SK-N-MC (cell line): ENCODE measurements at places on chromosomes 5 and 9.

- DNase-seq, result no peak
These were observed 1052.0 kb downstream of the TAF11L14 start for GRCh38 chr5:18686253-18686652.

DNA sequence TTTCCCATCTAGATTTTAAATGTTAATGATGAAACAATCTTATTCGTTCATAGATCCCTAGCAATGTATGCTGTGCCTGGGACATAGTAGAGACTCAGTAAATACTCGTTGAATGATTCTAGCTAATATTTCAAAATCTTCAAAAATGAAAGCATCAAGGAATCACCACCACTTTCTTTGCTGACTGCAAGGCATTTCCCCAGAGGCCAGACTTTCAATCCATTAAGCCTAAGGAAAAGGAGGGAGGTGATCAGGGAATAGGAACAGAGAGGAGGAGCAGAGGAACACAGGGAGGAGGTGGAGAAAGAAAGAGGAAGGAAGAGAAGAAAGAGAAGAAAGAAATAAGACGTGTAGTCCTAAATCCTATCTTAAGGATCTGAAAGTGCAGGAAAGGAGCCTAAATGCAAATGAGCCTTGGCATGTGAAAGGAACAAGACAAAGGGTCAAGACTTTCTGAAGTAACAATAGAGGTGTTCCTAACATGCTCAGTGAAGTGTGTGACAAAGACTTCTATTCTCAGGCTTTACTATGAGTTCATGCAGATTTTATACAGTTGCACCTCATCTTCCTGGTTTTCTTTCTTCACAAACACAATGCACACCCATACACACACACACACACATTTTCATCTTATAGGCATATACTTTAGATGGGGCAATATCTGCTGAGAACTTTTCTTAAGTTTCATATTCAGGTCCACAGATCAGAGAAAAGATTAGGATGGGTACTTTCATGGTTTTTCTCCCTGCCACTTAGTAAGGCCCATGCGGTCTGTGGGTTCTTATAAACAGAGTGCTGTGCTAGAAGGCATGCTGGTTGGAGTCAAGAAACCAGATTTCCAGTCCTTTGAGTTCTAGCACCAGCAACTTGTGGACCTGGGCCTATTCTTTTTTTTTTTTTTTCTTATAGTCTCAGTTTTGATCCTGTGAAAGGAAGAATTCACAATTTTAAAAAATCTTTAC lies 512.2 kb upstream of the TNC start:
- DNase-seq, result no peak

DNA sequence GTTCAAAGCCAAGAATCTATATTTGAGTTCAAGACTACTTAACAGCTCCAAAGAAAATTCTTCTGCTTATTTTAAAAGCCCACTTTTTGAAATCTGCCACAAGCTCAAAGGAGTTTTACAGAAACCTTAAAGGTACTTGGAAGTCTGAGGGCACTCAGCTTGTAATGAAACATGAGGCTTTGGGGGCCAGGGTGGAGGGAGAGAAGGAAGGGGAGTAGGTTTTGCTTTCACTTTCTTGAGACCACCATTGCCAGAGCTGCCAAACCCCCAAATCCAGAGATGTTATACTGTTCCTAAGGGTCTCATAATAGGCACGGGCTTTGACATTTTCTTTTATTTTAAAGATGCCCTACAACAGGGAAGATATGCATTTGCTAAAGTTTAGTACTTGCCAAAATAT lies 42.6 kb upstream of the TNFAIP8 start:
- DNase-seq, result no peak

DNA sequence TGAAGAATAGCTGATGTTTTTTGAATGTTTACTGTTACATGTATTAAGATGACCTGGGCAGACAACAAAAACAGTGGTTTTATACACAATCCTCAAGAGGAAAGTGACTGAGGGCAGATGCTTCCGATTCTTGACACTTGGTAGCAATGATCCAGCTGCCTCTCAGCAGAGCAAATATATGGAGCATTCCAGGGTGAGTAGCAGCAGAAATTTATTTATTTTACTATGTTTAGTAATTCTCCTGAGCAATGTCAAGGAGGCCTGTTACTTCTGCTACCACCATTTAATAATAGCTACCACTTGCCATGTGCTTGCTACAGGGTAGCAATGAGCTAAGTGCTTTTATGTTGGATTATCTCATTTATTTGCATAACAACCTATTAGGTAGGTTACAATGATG lies 69.1 kb upstream of the NR3C1 start:
- no peak for DNase-seq

DNA sequence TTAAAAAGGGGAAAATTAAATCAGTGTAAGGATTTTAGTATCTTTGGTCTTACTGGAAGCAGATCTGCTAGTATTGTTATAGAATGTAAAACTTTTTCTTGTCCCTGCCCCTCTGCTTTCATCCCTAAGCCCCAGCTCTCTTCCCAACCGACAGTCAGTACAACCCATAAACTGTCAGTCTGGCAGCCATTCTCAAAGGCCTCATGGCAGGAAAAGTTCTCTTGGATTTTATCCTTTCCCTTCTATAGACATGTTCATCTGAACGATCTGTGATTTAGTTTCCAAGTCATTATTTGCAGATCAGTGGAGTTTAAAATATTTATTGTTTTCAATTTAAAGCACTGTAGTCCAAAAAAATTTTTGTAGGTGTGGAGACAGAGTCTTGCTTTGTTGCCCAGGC lies 39.2 kb downstream of the ARRDC3 start:
- no peak for DNase-seq

GRCh38 chr9:101711330-101711941 lies 27.0 kb downstream of the GRIN3A start:
- DNase-seq, result no peak

DNA sequence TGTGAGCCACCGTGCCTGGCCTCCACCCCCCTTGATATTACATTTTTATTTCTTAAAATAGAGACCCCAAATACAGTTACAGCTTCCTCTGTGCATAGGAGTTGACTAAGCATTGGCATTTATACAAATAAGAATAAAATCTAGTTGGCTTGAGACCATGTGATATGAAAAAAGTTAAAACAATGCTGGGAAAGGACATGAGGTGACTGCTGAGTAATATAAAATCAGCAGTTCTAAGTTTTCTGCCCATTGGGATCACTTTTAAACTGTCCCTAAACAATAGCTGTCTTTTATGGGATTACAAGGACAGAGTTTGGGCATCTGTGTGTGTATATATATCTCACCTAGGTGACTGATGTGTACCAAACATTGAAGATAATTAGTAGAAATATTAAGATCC lies 96.6 kb downstream of the UBE2R2 start:
- DNase-seq, result no peak

DNA sequence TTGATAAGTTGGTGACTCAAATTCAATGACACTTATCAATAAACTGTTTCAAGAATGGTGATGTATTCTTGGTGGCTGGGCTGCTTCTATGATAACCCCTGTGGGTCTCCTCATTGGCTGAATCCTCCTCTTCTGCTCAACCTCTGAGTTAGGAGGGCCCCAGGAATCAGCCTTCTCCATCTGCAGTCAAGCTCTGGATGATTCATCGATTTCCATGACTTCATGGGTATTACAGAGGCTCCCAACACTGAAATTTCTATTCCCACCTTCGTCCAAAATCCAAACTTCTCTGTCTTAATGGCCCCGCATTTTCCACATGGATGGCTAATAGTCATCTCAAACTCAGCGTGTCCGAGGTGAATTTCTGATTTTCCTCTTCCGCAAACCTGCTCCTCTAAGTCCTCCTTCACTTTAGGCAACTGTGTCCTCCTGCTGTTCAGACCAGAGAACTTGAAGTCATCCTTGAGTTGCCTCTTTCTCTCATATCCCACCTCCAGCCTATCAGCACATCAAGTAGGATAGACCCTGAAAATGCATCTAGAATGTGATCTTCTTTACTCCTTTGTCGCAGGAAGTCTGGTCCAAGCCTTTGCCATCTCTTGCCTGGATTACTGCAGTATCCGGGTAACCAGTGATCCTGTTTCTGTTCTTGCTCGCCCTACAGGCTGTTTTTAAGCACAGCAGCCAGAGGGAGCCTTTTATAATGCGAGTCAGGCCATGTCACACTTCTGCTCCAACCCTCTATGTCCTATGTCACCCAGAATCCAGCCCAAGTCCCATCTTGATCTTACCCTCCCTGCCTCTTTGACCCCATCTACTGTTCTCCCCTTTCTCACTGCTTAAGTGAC lies 41.4 kb upstream of the IL7R start:
- DNase-seq, result no peak

GRCh38 chr9:111058166-111058565 lies 19.9 kb upstream of the LPAR1 start:
- DNase-seq, result no peak
